ENCODE measurements at places on chromosomes 7 and 10.

DNA sequence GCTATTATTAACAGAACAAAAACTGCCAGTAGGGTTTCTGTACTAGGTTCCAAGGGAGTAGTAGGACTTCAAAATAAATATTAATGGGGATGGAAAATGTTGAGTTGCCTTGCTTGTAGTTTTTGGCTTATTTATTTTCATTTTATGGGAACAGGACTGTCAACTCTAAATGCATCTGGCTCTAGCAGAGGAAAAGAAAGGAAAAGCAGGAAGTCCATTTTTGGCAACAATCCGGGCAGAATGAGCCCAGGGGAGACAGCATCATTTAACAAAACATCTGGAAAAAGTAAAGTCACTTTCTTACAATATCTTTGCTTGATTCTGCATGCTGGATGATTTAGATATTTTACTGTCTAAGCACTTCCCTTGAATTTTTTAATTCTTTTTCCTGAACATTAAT lies 69.4 kb downstream of the NOC3L start:
- DNase-seq = no peak

DNA sequence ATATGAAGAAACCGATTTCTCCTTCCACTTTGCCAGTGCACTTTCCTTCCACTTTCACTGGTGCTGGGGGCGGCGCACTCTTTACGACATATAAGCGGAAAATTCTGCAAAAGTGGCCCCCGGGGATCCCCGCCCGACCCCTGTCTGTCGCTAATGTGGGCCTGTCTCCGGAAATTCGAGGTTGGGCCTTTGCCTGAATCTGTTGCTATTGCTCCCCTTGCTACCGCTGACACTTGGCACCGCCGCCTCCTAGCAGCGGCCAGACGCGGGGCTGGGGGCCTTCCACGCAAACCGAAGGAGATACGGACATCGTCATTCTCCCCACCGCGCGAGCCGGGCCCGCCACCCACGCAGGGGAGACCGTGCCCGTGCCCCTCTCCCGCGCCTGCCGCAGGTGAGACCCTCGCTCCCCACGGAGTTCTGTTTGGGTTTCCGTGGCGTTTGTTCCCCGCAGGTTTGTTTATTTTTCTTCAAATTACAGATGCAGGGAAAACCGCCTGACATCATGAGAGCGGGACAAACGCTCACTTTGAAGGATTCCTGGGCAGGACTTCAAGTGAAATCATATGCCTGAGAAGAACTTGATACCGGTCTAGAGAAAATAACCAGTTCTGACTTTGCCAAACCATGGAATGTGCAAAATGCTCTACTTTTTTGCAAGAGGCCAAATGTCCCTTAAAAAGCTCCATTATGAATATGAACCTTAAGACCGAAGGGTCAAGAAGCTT lies 5.0 kb downstream of the TWIST1 start:
- DNase-seq = no peak

GRCh38 chr10:32981760-32982159 lies 23.7 kb upstream of the ITGB1 start:
- DNase-seq = no peak

DNA sequence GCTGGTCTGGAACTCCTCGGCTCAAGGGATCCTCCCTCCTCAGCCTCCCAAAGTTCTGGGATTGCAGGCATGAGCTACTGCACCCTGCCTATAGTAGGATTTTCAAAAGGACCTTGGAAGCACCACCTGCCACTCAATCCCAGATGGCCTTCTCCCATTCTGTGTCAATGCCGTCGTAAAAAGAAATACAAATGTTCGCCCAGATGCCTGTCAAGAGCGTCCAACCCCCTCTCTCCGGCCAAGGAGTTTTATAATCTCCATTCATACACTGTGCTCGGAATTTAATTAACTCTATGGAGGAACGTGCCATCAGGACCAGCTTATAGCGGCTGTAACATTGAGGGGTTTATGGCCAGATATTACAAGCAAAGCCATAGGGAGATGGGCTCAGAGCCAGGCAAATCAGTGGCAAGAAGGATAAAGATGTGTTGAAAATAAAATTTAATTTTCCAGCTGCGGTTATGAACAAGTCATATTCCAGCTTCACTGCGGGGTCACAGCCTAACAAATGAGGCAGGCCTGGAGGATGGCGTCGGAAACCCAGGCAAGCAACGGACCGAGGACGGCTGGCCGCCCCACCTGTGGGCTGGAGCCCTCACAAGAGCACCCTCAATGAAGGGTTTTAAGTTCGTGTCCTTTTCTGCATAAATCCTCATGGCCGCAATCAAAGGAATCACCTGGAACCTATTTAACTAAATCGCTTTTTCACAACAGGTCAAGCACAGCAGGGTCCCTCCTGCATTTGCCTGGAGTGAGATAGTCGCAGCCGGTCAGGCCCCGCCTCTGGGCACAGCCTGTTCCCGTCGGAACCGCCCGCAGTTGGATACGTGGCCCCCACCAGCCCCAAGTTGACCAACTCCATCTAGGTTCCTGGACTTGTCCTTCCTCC lies 374.5 kb upstream of the FOXK1 start:
- no peak for DNase-seq
